ENCODE measurements at places on chromosomes 2 and 18.

DNA sequence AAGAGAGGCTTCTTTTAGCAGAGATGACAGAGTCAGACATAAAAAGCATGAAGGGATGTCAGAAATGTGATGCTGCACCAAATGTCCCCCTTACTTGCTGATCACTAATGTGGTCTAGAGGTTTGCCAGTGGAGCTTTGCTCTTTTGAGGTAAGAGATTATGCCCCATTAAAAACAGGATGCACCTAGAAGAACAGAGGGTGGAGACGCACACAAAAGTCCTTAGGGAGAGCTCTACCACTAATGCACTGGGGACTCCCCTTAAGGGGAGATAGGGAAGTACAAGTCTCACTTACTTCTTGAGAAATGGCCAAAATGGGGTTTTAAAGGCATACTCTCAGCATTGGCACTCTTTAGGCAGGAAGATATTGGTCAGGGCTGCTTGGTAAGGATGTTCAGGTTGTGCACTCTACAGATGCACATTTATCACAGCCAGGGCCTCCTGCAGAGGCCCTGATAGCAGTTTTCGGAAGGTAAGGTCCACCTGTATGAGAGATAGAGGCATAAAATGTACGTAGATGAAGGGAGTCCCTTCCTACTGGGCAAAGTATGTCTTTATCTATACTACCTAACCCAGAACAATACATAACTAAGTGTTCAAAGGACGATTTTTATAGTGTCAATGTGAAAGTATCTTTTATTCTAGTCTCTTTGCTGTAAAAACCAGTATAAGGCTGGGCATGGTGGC lies 17.0 kb upstream of the SCYGR1 start:
- DNase-seq, result no peak

DNA sequence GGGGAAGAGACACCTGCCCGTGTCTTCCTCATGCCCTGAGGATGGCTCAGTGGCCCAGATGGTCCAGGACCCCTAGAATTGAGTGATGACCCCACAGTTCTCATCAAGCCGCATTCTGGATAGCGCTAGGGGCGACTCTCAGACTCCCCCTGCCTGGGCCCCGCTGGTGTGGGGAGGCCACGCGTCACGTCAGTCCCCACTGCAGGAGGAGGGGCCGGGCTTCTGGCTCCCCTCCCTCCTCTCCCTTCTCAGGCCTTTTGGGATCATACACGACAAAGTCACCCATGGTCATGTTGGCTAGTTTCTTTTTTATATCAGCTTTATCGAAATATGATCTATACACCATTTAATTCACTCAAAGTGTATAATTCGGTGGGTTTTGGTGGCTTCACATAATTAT lies 61.5 kb downstream of the NFATC1 start:
- DNase-seq, result no peak

DNA sequence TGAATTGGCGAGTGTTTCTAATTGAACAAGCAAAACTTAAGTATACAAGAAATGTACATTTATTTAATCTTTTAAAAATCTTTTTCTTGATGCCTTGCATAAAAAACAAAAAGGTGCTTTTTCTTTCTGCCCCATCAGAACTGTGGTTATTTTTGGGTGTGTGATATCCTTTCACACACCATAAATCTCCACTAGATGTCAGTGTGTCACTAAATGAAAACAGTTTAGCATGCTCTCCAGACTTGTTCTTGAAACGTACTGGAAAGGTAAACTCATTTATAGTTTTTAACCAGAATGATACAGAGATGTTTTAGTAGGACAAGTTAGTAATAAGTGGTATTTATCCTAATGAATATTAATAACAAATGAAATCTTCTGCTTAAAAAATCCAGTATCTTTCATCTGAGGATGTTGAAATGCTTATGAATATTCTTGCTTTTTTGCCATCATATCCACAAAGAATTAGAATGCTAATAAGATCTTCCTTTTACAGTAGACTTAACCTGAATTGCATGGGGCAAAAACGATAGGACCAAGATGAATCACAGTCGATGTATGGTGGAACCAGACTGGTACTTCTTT lies 96.8 kb downstream of the UBE2E3 start:
- peak; percentile 61 for DNase-seq

DNA sequence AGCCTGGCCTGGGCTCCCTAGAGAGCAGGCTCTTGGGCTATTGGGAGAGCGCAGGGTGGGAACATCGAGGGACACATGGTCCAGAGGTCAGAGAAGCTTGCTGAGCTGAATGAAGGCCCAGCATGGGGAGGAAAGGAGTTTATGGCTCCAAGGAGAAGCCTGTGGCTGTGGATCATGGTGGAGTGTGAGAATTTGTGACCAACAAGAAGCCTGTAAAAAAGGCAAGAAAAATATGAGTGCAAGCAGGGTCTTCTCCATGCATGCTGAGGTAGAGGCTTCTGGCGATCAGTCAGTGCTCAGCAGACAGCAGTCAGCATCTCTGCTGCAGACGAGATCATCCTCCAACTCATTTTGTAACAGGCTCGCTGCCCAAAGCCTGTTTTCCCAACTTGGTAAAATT lies 1.3 kb upstream of the SCYGR3 start:
- DNase-seq, result peak; percentile 34

GRCh38 chr2:23434721-23435121 lies 49.7 kb downstream of the KLHL29 start:
- DNase-seq, result no peak

DNA sequence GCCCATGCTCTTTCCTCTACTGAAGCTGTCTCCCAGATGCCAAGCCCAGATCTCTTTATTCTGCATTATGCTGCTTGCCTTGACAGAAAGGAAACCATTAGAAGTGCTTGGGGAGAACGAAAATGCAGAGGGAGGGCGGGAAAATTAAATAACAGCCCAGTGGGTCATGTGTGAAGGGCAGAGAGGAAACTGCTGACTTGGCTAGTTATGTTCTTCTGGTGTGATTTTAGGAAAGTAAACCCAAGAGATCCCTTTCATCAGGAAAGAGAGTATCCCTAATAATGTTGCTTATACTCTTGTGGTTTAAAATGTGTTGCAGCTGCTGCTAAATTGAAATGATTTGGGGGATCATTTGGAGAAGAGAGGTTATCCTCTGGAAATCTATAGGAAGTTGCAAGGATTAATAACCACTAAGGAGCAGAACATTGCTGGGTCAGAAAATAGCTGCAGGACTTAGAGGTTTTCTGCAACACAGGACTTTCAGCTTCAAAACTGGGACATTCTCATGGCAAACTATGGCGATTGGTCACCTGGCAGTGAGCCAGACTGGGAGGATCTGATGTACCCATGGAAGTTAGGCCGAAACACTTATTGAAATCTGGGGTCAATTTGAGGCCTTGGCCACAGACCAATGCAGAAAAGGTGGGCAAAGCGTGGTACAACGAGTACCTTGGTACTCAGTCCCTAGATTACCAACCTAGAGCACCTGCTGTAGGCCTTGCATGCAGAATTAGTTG lies 172.2 kb downstream of the TMEM247 start:
- no peak for DNase-seq

GRCh38 chr2:100747996-100748615 lies 71.8 kb upstream of the NPAS2 start:
- no peak for DNase-seq

GRCh38 chr2:199602896-199603717 lies 145.4 kb upstream of the SATB2 start:
- DNase-seq, result no peak

GRCh38 chr2:44598330-44599119 lies 236.8 kb downstream of the CAMKMT start:
- DNase-seq, result no peak

GRCh38 chr2:176097820-176098365 lies 1.7 kb upstream of the HOXD12 start:
- DNase-seq, result no peak

DNA sequence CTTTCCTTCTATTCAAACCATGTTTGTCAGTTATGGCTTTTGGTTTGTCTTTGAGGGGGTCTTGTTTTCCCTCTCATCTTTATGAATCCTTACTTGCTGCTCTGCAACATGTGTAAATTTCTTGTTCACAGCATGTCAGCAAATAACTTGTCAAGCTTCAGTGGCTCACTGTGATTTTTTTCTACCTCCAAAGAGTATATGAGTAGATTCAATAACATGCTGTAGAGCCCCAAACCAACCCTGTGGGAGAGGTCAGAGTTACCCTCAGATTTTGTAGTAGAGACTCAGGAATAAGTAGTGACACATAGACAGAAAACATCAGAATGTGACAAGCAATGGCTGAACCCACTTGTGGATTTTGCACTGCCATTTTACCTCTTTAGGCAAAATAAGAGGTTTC lies 121.6 kb downstream of the PLCL1 start:
- DNase-seq, result no peak

DNA sequence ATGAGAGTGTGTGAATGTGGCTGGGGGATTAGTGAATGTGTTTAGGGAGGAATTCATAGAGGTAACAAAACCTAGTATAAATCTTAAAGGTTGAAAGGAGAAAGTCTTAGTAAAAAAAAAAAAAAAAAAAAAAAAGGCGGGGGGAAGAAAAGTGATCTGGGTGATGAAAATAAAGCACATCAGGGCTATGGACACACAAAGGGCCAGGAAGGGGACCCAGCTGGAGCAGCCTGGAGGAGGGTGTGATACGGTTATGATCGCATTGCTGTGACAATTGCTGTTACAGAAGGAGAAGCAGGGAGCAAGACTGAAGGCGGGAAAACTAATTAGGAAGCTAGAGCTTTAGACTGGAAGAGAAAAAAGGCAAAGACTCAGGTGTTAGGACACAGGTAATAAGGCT lies 85.4 kb downstream of the DLGAP1 start:
- no peak for DNase-seq

GRCh38 chr2:201500534-201500933 lies 49.0 kb downstream of the STRADB start:
- DNase-seq, result no peak

DNA sequence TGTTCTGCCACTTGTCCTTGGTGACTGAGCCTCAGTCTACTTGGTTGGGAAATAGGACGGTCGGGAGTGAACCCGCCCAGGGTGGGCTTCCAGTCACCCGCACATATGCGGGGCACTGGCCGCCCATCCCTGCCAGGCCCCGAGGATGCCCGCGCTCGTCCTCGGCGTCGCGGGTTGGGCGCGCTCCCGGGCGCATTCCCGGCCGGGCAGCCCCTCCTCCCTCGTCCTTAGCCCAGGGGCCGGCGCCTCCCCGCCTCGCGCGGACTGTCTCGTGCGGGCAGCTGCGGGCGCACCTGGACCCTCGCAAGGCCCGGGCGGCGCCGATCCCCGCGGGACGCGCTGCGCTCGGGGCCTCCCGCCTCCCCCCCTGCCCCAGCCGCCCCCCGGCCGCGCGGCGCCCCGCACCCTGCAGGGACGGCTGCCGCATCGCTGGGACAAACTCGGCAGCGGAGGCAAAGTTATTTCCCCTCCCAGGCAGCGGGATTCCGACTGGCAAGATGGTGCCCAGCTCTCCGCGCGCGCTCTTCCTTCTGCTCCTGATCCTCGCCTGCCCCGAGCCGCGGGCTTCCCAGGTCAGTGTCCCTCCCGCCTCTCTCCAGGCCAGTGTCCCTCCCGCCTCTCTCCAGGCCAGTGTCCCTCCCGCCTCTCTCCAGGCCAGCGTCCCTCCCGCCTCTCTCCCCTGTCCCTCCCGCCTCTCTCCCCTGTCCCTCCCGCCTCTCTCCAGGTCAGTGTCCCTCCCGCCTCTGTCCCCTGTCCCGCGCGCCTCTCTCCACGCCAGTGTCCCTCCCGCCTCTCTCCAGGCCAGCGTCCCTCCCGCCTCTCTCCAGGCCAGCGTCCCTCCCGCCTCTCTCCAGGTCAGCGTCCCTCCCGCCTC lies at the start of gene FBLN7:
Gene FBLN7 (plus strand): TSS at position 227 of the 874 bp plus-strand sequence. CDS start 271 bp downstream, at position 498.
- no peak for DNase-seq

DNA sequence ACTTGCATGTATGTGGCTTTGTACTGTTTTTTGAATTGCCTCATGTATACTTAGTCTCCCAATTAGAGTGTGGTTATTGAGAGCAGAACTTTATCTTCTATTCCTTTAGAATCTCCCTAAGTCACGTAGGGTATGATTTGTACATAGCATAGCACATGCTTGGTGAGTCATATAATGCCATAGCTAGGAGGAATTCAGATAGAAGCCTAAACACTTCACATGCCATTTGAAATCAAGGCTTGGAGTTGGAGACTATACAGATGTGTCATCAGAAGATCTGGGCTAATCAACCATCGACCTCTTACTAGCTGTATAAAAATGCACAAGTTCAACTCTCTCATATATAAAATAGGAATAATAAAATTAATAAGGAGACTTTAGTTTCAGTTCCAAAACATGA lies 222.6 kb upstream of the ST6GAL2 start:
- DNase-seq, result peak; percentile 45

- no peak for DNase-seq
These were observed 234.8 kb upstream of the RAB6C start for GRCh38 chr2:129744649-129745048.

- DNase-seq, result no peak
These were observed 12.9 kb upstream of the MAPRE3 start for GRCh38 chr2:26957534-26957933.

- DNase-seq, result no peak
These were observed 61.3 kb downstream of the DDX18 start for GRCh38 chr2:117875786-117876185.

DNA sequence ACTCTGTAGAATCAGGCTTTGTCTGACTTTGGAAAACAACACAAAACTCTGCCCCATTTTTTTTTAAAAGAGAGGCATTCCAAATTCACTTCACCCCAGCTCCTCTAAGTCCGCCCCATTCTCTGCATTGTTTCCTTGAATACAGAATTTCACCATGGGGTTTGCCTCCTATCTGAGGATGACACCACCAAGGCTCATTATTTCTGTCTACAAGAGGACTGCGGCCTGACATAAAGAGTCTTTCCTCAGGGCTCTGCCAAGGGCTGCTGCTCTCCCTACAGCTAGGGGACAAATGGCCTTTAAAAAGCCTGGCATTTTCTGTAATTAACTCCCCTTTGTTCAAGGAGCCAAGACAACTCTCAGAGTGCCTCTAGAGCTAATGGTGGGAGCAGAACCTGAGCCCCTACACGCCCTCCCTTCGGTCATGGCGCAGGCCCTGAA lies 4.6 kb downstream of the CHST10 start:
- DNase-seq, result no peak
